ENCODE measurements at places on chromosomes 4 and X.
A peak's percentile ranks its signal among the peaks of the same experiment; 100 is the strongest.

DNA sequence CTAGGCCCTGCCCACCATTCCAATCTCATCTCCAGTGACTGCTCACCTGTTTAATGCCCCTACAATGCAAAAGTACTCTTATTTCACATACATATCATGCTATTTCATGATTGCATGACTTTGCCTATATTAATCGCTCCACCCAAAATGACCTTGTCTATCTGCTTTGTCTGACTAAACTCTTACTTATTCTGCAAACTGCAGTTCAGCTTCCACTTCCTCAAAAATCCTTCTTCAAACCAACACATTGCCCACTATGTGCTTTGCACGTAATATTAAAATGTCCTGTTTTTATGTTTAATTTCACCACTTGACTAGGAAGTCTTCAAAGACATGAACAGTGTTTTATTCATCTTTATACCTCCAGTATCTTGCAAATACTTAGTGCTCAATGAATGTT is 229.6 kb downstream of the OPHN1 start:
- DNase-seq, result no peak

DNA sequence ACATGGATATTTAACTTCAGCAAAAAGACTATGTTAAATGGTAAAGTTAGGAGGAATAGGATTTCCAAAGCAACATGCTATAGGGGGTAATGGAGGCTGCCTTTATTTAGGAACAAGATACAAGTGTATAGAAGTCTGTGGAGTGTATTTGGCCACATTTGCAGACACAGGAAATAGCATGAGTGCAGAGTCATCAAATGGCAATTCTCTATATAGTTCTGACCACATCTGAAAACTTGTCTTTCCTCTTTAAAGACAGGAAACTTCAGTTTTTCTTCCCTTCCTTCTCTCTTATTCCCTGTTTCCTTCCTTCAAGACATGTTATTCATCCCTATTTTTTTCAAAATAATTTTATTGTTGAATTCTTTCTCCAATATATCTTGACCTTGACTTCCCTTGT is 119.3 kb upstream of the PITX2 start:
- no peak for DNase-seq

DNA sequence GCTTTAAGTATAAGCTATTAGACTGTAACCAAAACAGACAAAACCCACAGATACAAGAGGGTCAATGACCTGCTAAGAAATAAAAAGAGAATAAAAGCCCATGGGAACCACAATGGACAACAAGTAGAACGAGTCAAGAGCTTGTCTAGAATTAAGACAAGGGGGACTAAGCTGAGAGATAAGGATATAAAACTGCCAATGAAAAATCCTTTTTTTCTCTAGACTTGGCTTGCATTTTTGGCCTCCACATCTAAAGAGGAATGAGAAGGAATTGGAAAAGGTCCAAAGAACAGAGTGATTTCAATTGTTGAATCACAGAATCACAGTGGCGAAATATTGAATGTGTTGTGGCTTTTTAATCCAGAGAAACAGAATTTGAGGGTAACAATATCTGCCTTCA is 135.7 kb downstream of the QDPR start:
- DNase-seq, result no peak

- no peak for DNase-seq
Measured at GRCh38 chrX:40009462-40009851, 88.3 kb downstream of the BCOR start.

- DNase-seq, result no peak
Measured at GRCh38 chrX:17531500-17531899, 156.5 kb downstream of the NHS start.

DNA sequence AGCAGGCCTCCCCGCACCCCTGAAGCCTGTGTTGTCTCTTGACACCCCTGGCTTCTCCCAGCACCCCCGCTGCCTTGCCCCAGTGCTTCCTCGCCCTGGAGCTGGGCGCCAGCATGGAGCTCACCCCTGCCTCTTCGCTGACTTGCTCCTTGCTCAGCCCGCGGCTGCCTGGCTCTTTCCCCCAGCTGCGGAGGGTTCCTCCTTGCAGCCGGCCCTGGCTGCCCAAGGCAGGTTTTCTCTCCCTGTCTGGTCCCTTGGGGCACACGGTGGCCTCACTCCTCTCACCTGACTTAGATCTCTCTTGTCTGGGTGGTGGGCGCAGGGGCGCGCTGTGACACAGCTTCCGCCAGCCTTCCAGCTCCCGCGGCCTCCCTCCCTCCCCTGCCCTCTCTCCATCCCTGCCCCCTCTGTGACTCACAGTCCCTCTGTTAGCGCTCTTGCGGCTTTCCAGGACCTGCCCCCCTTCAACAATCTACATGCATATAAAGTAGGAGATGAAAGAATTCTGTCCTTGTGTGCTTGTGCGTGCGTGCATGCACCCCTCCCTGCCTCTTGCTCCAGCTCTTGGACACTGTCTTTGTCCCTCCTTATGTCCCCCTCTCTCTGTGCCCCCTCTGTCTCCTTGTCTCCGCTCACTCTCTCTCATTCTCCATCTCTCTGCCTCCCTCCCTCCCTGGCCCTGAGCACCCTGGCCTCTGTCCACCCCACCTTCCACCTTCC is 2.2 kb downstream of the PLXNB3 start:
- DNase-seq, result peak; percentile 12

DNA sequence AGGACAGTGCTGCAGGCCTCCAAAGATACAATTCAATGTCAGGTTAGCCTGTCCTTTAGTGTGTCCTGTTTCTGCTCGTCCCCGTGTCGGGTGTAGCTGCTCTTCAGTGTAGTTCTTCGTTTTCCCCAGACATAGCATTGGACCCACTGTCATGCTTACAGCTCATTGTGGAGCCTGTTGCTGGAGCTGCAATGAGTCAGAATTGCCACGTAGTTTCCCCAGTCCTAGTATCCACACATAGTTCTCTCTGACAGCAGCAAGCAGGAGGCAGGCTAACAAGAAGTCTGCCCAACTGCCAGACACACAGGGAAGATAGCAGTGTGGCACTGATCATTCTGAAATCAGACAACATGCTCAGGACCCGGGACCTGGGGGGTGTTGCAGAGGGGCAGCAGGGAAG is 49.2 kb downstream of the MOSPD2 start:
- no peak for DNase-seq

DNA sequence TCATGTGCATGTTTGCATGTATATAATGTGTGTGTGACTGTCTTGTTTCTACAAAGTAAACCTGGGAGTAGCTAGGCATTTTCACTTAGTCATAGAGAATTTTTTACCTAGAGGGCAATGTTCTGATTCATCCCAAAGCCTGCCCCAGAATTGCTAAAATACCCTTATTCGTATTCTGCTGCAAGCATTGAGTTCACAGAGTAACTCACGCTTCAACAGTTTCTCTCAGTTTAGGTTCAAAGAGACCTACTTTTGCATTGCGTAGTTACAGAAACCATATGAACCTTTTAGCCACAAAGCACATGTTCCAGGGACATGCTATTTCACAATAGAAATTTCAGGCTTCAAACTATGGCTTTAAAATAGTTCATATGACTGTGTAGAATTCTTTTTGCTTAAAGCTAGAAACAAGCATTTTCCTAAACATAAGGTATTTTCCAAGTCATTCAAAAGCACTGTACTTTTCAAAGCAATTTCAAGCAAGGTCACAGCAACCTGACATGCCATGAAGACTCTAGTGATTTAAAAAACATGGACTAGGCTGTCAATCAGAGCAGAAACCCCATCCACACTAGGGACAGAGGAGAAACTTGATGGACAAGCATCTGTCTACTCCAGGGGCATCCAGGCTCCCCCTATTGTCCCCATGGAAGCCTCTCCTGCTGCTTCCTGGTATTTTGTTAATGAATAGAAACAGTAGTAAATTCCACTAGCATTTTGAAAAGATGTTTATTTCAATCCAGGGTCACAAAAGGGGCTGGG is 81.5 kb upstream of the MAPK10 start:
- DNase-seq, result no peak

DNA sequence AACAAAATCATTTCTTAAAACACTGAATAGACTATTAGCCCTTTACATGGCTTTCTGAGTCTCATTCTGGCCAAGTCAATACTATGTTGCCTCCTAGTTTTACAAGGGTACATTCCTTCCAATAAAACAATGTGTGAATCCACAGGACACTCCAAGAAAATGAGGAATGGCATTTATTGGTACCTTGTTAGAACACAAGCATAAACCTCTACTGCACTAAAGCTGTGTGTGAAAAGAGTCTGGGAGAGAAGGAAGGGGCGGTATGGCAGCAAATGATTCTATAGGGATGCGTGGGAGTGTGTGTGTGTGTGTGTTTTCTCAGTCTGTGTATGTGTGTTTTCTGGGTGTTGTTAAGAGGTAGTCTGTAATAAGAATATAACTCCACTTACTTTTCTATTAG is 48.9 kb downstream of the CXCL1 start:
- no peak for DNase-seq

- no peak for DNase-seq
Measured at GRCh38 chr4:151667666-151668065, 93.1 kb downstream of the GATB start.

DNA sequence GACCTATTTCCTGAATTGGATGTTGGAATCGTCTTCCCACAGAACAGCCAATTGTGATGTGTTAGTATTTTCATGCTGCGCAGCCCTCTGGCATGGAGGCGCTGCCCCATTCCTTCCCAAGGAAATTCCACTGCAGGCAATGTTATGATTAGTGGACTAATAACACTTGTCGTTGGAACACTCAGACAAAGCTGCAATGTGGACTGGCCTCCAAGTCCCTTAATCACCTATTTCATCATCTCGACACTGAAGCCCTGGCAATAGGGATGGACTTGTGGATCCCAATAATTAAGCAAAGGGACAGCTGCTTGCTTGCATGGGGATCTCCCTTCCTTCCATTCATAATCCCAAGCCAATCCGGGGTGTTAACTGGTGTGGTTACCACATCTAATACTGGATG is 78.8 kb upstream of the PLAC1 start:
- no peak for DNase-seq

DNA sequence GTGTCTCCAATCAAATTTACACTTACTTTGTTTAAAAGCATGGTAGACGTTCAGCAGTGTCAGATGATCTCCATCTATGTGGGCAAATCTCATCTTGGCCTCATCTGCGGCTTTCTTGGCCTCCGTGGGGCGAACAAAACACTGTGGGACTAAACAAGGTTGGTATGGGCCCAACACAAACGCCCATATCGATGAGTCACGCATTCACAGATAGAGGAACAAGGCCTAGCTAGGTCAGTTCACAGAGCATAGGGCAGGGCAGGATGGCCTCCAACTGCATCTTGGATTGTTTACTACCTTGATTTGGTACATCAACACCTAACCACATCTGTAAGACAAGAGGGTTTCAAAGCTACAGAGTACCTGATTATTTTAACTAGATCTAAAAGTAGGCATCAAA is 47.3 kb downstream of the DHX15 start:
- no peak for DNase-seq

GRCh38 chr4:173769568-173769967 is 239.5 kb upstream of the HAND2 start:
- DNase-seq, result no peak

DNA sequence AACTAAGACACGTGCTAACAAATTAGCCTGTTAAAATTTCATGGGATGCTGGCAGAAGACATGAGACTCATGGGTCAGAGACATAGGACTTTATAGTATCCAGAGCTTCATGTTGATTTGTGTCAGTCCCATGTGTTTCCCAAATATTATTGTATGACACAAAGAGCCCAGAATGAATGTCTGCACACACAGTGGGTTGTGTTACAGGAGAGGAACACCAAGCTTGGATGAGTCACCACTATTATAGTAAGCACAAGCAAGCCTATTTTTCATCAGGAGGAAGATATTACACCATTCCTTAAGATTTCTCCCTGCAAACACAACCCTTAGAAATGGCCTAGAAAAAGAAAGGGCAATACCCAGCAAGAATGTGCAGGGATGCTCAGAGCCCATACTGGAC is 15.4 kb downstream of the BBS12 start:
- DNase-seq, result no peak

DNA sequence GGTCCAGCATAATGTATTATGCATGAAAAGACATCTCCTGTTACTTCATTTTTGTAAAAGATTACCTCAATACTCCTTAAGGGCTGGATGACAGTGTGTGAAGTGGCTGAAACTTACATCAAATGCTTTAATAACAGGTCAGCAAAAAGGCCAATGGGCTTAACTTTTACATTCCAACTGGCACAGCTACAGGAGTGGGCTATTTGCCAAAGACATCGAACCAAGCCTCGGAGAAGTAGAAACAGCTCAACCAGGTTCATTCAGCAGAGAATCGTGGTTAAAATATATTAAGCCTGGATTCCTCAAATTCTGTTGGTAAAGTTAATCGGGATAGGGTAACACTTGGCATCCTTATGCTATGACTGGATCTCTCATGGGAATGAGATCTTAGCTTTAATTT is 639.7 kb downstream of the TRIML1 start:
- no peak for DNase-seq

DNA sequence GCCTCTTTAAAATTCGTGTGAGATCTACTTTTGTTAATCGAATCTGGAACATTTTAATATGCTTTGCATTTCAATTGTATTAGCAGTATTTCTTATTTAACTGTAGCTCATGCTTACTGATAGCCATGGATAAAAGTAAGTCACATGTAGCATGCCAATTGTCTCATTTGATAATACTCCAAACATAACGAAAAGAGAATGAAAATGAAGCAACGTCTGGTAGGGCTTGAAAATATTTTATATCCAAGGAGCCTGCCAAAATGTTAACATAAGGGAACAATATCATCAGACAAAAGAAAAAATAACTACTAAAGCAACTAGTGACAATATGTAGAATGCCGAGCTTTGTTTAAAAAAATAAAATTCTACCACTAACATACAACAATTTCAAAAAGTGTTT is 94.1 kb upstream of the MID1 start:
- no peak for DNase-seq

GRCh38 chr4:15965325-15965724 is 2.4 kb upstream of the FGFBP2 start:
- DNase-seq, result no peak

DNA sequence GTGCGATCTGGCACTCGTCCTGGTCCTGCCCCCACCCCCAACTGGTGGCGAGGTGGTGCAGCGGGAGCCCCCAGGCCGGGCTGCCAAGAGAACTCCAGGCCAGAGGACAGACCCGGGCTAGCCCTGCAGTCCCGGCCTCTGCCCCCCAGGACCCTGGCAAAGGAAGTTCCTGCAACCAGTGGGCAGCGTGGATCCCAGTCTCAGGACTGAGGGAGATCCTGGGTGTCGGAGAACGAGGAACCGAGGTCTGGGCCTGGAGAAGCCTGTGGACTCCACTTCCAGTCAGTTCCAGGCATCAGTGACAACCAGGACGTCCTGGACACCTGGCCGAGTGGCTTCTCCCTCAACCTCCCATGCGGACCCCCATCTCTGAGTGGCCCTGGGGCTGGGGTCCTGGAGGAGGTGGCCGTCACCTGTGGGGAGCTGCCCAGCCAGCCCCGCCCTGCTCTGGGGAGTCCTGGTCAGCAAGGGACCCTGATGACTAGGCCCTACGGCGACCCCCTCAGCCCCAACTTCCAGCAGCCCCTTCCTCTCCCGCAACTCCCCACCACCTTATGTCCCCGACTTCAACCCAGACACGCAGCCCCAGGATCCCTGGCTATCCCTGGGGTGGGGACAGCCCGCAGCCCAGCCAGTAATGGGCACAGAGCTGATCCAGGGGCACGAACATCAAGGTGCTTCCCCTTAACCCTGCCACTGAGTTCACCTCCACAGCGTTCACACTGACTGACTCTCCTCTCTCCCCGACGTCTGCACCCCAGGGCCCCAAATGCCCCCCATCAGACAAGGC is 53.7 kb upstream of the NKX1-1 start:
- DNase-seq, result no peak

Measured in stimulated activated CD8-positive, alpha-beta memory T cell treated with anti-CD3 and anti-CD28 coated beads, Interleukin-2, amount 100 ng/mL, for 1 hour (primary cell).